ENCODE measurements at places on chromosomes 7 and 10.

- no peak for DNase-seq
Observed at GRCh38 chr7:136677471-136678365, 190.7 kb upstream of the CHRM2 start.

DNA sequence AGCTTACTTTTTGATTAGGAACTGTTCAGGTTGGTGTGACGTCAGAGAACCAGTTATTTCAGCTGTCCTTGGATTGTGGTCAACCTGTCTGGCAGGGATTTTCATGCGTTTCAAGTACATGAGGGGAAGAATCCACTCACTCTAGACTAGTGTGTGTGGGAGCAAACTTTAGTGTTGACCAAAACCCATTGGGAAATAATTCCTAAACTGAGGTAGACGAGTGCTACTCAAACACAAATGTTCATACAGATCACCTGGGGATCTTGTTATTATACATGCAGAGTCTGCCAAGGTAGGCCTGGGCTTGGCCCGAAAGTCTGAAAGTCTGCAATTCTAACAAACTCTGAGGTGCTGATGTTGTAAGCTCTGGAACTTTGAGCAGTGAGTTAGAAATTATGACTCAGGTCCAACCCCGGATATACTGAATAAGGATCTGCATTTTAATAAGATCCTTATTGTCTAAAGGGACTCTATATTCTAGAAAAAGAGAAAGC is 111.1 kb upstream of the CREB5 start:
- DNase-seq: no peak

DNA sequence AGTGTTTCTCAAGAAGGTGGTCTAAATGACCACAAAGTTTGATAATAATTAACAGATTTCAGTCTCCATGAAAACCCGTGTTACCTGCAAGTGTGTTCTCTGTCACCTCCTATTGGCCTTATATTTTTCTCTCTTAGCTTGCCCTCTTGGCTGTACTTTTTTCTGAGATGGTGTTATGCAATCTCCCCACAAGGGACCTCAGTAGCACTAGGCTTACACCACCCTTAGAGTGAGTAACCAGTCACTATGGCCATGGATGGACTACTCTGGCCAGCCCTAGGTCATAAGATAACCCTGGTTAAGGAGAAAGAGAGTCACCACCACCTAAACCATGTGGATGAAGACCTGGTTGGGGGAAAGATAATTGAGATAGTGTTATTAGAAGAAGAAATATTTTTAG is 76.8 kb downstream of the NPSR1 start:
- no peak for DNase-seq

GRCh38 chr10:14536241-14537213 is 205.8 kb upstream of the FRMD4A start:
- DNase-seq: peak; percentile 5

DNA sequence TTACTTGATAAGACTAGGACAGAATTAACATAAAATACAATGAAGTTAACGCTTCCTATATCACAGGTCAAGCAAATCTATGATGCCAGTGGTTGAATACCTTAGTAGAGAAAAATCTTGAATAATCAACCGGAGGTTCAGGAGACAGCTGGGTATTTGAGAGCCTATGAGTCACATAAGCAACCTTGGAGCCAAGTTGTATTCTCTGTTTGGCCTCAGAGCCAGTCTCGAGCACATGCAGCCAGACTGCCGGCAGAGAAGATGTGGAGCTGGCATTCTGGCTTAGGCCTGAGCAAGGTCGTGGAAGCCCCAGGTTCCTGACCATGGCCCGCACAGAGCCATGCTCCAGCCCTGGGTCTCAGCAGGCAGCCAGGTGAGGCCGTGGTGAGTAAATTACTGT is 90.3 kb downstream of the FAM204A start:
- DNase-seq: no peak

DNA sequence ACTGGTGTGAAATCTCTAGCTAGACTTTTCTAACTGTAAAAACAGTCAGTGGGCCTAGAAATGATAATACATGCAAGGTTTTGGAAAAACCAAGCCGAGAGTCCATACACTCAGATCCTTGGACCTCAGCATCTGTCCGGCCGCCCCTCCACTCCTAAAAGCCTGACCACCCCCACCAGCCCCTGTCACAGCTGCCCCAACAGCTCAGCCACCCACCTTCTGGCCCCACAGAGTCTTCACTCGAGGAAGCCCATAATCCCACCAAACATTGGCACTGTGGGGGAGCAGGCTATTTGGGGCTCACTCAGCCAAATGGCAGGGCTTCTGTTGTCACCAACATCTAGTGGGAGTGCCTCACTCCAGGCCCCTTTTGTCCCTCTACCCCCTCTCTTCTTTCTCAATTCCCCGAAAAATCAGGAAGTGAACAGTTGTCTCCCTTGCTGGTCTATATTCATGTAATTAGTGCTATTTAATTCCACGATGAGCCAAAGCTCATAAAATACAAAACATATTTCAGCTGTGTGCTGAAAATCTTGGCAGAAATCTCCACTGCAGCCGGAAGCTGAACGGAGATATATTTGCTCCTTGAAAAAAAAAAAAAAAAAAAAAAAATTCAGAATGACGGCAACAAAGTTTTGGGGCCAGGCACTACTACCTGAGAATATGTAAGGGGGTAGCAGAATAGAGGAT is 55.5 kb downstream of the PLXNA4 start:
- DNase-seq: no peak

GRCh38 chr10:21972584-21972983 is 30.9 kb downstream of the DNAJC1 start:
- DNase-seq: no peak

DNA sequence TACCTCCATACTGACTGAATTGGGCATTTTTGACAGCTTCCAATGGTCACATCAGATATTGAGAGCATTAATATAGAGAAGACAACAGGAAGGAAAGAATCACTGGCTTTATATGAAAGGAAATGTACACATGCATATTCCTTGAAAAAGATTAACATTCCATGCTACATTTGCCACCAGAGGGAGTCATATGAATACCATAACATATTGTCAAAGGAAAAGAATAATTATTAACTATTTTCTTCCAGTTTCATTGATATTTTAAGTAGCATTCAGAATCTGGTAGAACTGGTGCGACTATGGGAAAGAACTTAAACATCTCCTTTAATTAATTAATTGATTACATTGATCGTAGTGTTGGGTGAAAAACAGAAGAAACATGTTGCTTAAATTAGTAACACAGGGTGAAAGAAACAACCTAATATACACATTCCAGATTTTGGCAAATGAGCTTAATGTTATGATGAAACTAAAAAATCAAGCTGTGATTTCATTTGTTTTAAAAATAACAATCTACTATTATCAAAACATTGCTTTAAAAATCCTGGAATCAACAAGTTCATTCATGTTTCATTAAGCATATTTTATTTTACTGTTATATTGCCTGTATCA is 71.5 kb downstream of the GPR85 start:
- peak; percentile 75 for DNase-seq

DNA sequence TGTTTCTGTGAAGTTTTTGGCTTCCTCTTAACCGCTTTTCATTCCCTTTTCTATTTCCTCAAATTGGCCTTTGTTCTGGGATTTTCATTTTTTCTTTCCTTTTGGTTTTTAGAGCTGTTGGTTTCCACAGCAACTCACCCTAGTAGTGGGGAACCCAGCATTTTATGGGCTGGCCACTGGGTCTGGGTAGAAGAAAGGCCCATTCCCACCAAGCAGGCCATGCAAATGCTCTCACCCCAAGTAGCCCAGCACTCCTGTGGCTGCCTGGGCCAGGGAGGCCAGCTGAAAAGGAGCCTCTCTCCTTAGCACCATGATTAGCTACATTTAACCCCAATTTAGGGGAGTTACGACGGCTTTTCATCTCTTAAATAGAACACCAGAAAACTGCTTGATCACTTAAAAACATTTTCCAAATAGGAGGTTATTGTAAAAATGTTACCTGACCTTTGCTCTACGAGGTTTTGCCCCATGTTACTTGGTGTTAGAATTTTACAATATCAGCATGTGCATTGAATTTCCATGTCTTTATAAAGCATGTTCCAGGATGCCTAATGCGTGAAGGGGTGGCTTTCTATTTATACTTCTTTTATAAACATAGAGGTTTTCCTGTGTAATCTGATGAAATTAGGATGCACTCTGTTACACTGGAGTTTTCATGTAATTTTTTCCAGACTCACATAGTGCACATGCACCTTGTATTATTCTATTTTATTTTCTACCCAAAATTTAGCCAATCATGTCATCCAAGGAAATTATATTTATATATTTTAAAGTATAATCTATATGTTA is 75.4 kb downstream of the FAM171A1 start:
- DNase-seq: no peak
